ENCODE measurements at places on chromosomes 5 and 9.

GRCh38 chr5:149580808-149581191 lies 498 bp upstream of the ARHGEF37 start:
- no peak for DNase-seq

DNA sequence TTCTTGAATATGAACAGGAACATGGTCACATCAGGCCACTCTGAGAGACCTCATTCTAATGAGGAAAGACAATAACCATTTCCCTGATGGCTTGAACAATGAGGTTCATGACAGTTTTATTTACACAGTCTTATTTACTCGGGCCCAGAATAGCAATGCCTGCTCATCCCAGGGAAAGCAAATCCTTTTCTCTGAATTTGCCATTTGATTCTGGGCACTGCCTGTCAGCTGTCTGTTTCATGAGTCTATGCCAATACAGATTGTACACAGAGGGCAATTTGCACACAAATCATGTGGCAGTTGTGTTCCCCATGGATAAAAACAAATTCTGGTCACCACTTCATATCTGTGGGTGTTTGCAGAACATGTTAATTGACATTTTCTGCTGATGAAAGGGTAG lies 492.5 kb downstream of the ACTL7B start:
- no peak for DNase-seq

DNA sequence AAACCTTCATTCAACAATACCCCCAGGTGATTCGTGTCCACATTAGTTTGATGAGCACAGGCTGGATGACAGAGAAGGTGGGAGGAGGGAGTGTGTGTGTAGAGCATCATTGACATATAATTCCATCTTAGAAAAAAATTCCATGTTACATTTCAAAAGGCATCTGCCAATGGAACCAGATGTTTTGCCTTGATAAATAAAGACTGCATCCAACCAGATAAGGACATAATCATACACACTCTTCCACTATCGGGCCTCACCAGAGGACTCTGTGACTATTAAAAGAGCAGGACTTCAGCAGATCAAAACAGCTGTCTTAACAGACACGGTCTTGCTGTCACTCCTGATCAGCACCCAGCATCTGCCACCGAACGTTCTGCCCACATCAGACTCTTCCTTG lies 96.4 kb upstream of the SPIN1 start:
- DNase-seq, result no peak

DNA sequence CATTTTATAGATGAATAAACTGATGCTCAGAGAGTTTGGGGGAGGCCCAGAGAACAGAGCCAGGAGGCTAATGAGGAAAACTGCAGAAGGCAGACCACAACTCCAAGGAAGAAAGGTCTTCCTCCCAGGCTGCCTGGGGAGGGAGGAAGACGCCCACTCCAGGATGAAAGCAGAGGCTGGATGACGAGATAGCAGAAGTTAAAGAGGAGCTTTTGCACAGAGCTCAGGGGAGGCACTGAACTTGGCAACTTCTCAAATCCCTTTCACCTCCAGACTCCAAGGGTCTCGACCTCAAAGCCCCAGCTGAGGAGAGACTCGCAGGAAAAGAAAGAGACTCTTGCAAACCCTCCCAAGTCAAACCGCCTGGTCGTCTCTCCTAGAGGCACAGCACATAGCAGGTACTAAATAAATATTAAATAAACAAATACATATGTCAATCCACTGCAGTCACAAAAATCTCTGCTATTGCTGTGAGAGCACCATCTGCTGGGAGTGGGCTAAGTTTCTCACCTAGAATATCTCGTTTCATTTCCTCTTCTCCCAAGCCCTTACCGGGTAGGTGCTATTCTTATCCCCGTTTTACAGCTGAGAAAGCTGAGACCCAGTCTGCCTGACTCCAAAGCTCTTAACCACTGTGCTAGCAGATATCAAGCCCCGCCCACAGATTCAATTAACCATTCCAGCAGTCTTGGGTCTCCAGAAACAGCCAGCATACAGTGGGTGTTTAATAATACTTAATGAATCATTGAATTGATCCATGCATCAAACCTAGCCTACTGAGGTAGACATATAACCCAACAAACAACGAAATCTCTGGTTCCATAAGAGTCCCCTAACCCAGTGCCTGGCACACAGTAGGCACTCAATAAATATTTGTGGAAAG lies 97.8 kb upstream of the HAND1 start:
- no peak for DNase-seq

GRCh38 chr5:126963822-126964375 lies 66.5 kb downstream of the MARCHF3 start:
- DNase-seq, result no peak

- DNase-seq, result peak; percentile 51
Measured at GRCh38 chr9:111348821-111349271, 18.8 kb upstream of the OR2K2 start.

GRCh38 chr9:92463984-92464383 lies 18.3 kb downstream of the ASPN start:
- DNase-seq, result no peak

- DNase-seq, result no peak
Measured at GRCh38 chr5:76404223-76405211, 1.4 kb downstream of the IQGAP2 start.

DNA sequence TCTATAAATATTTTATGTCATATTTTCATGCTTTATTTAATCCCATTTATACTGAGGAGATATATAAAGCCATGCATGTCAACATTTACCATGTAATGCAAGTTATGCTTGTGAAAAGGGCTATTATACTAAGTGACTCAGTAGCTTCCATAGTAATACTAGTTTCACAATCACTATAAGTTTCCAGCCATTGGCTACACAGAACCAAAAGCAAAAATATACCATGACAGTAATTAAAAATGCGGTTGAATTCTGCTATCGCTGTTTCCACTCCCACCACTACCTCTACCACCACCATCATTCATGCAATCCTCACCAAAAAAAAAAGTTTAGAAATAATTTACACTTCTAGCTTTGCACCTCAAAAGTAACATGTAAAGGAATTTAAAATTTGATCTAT lies 60.2 kb downstream of the MLLT3 start:
- no peak for DNase-seq

- DNase-seq, result peak; percentile 49
Measured at GRCh38 chr9:101601904-101602765, 7.4 kb upstream of the PPP3R2 start.

DNA sequence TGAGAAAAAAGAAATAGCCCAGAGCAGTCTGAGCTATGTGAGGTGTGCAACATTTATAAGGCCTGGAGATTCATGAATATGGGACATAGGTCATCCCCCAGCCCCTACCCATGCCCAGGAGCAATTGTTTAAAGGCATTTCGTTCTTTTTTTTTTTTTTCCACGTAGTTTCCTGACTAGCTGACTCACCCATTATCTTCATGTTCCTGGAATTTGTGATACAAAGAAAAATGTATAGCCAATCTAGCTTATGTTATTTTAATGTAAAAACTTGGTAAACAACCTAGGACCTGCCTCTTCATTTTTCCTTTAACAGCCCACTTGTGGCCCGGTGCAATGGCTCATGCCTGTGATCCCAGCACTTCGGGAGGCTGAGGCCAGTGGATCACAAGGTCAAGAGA lies 81.3 kb downstream of the OSTF1 start:
- DNase-seq, result no peak

GRCh38 chr9:129121483-129121882 lies 10.3 kb downstream of the PTPA start:
- no peak for DNase-seq

DNA sequence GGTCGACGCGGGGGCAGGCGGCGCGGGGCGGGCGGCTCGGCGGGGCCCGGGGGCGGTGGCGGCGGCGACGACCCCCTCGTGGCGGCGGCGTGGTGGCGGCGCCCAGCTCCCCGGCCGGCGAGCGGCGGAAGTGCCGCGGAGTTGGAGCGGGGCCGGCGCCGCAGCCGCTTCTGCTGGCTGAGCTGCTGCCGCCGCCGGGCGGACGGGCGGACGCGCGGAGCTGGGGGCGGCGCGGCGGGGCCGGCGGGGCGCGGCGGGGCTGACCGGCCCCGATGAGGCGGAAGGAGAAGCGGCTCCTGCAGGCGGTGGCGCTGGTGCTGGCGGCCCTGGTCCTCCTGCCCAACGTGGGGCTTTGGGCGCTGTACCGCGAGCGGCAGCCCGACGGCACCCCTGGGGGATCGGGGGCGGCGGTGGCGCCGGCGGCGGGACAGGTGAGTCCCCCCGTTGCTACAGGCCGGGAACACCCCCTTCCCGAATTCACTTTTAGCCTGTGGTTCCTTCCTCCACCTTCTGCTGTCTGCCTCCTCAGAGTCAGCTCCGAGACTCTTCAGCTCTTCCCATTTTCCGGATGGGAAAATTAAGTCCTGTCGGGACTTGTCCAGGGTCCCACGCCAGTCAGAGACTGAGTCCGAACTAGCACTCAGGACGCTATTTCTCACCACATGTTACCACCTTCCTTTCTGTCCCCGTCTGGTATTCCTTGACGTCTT lies at the start of gene GALNT10:
Gene GALNT10 (plus strand): TSS at position 139 of the 710 bp plus-strand sequence. CDS start 134 bp downstream, at position 273.
- DNase-seq, result peak; percentile 80

- no peak for DNase-seq
Measured at GRCh38 chr5:129387944-129388343, 72.2 kb upstream of the ADAMTS19 start.

DNA sequence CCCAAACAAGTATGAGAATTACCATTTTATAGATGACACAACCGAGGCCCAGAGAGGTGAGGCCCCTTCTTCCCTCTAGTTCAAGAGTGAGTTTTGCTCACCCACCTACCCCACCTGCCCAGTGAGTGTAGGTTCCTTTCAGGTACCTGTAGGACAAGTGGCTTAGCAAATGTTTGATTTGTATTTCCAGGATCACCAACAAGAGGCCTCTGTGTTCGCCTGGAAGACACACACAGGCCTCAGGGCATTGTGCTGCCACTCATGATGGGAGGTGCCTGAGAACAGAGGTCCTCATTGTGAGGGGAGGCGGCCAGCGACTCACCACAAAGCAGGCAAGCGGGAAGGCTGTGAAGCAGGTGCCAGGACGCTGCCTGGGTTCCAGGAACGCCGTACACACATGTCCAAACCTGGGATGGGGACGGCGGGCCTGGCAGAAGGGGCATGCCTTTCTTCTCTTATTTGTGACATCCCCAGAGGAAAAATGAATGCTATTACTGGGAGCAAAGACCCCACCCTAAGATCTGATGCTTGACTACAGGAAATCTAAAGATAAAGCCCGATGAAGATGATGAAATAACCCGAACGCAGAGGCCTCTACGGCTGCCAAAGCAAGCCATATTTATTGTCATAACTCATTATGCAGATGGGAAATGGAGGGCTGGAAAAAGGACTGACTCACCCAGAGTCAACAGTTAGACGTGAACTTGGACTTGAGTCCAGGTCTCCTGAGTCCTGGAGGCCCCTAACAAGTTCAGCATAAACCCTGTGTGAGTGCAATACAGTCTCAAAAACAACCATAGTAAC lies 60.2 kb upstream of the SLC25A51 start:
- peak; percentile 67 for DNase-seq

DNA sequence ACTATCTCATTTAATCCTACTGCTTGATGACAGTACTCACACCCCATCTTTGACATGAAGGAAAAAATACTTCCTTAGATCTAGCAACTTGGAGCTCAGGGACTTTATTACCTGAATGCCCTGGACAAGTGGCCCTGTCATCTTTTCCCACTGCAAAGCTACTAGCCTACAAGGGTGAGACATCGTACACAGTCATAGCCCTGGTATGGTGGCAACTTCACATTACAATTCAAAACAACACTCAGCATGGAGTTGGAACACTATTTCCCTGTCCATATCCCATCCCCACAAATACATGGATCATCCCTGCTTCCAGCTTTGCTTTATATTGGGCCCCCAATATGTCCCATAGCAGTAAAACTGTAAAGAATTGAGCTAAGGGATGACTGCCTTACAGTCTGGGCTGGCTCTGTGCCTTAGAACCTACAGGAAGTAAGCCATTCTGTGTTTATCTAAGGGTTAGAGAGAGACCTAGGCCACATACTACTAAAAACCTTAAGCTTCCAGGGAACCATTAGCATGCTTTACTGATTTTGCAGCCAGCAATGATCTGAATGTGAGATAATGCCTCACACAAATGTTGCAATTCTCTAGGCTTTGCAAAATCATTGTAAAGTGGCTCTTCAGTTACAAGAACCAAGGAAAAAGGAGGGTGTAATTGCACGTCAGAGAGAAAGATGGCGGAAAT lies 55.9 kb downstream of the OTULIN start:
- DNase-seq, result no peak

GRCh38 chr5:57082441-57083067 lies 91.3 kb upstream of the GPBP1 start:
- DNase-seq, result no peak

DNA sequence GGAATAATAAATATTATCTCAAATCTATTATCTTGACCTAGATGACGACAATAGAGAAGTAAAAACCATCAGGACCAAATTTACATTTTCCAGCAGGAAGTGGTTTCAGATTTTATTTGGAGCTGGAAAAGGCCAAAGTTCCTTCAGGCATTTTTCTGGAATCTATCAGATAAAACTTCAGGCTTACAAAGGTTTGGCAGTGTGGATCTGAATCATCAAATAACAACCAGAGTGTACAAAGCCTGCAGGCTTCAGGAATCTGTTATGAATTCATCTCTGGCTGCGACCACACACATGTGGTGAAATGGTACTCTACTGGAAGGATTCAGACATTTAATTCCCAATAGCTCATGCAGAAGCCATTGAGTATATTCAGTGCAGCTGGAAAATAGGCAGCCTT lies 726.4 kb upstream of the GRAMD2B start:
- DNase-seq, result no peak

GRCh38 chr9:136329211-136329627 lies 1.9 kb downstream of the GPSM1 start:
- DNase-seq, result no peak

- DNase-seq, result no peak
Measured at GRCh38 chr9:118618084-118618483, 751.2 kb downstream of the BRINP1 start.

DNA sequence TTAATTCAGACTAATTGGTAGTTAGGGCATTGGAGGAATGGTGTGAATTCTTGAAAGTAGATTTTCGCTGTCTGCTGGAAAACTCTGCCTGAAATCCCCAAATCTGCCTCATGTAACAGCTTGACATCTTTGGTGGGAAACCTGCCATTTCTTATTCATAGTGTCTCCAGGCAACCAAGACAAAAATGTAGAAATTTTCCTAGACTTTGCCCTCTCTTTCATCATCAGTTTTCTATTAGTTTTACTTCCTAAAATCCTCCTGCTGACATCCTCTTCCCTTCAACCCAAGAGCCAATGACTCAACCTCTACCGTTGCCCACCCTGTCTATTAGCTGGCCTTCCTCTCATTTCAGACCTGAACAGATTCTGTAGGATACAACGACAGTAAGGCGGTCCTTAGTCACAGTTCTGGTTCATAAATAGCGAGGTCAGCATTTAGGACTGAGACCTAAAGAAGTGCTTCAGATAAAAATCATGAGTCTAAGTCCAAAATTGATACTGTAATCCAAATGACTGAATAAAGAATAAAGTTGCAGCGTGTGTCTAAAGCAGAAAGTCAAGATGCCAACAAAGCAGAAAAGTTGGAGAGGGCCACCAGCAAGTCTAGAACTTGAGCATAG lies 133.9 kb downstream of the MUSK start:
- no peak for DNase-seq

- DNase-seq, result no peak
Measured at GRCh38 chr5:6378766-6379103, 388 bp upstream of the MED10 start.

- no peak for DNase-seq
Measured at GRCh38 chr5:133831491-133832224, 136.8 kb downstream of the C5orf15 start.
